ENCODE measurements at places on chromosomes 3 and 15.

DNA sequence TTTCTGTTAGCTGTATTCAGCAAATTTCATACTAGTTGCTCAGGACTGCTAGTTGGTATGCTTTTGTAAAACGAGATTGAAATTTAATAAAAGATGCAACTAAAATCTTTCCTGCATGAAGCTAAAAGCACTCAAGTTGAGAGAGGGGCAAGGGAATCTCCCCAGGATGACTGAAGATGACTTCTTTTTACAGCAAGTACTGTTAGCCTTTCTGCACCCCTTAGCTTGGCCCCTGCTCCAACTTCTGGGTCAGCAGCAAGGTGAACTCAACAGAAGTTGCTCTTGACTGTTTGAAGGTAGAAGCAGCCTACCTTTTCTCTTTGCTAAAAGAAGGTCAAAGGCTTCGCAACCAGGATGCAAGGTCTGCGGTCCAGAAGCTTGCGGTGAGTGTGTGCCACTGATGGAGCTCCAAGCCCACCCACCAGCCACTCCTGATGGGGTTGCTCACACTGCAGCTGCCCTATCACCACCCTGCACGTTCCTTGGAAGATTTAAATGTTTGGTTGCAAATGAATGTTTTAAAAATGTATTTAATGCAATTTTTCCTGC is 32.5 kb downstream of the NME9 start:
- DNase-seq, result no peak

DNA sequence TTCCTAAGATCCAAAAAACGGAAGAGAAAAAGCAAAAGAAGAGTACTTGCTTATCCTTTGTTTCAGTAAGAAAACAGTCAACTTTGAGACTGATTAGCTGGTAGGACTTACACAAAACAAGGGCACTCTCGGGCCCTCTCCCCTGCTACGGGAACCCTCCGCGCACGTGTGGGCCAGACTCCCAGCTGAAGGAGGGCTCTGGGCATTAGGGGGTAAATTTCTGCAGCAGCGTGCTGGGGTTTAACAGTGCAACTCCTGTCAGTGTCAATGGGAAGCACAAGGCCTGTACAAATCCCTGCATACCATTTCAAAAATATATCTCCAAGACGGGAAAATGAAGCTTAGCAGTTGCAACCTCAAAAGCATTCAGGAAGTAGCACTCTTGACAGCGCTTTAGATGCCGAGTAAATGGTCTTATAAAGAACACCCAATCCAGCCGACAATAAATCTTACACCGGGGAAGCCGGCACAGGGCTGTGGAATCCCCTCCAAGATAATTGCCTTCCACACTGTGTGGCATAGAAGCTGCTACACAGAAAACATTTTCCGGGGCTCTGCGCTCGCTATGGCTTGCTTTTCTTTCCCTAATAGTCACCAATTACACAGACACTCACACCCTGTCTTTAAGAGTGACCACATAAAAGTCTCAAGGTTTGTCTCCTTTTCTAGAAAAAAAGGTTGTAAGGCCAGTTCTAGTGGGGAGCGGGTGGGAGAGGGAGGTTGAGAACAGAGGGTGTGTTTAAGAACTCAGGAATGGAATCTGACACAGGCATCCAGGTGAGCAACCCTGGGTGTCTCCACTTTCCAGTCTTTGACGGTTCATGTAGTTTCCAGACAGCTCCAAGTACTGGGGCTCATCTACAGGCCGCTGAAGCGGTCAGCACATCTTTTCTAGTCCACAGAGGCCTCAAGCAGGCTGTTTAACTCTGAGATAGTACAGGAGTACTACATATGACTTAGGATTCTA is 512.7 kb downstream of the FOXP1 start:
- no peak for DNase-seq

DNA sequence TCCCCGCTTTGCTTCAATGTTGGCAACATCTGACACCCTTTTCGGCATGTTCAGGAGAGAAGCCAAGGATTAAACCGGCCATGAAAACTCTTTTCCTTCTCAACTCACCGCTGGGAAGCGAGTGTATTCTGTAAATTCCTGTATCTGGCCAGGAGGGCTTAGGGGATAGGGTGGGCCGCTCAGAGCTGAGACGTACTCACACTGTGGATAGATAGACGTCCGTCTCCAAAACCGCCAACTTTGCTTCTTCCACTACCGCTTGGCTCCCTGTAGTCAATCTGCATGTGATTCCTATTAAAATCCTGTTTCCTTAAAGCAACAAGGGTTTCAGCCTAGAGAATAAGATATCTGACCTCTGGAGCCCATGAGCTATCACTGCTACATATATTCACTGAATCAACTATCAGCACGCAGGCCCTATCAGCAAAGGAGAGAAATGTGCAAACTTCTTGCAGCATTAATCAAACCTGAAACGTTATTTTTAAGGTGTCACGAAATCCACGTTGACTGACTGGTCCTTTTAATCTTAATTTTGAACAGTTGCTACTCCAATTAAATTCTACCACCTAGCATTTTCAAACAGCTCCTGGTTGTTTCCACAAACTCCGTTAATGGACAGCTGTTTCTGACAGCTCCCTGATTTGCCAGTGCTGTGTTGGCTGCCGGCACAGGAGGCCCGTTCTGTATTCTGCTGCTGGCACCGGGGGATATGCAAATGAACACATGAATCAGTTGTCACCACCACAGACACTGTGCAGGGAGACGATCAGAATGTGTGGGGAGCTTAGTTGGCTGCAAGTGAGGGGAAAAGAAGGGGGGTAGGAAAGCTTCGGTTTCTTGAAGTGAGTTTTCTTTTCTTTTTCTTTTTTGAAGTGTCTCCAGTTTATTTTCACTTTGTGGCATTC is 438.9 kb upstream of the ARRDC4 start:
- DNase-seq, result no peak

DNA sequence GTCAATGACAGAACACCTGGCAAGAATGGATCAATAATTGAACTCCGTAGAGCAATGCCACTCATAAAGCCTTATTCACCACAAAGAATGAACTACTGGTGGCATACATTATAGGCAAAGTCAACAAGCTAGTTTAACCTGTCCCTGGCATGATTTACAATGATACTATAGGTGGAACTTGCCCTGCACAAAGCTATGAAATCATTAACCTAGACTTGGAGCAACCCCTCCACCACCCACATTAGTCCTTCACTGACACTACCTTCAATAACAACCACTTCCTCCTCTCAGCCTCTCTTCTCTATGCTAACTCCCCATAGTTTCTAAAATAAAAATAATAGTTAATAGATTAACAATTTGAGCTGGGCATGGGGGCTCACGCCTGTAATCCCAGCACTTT is 54.4 kb downstream of the ACAP2 start:
- no peak for DNase-seq

DNA sequence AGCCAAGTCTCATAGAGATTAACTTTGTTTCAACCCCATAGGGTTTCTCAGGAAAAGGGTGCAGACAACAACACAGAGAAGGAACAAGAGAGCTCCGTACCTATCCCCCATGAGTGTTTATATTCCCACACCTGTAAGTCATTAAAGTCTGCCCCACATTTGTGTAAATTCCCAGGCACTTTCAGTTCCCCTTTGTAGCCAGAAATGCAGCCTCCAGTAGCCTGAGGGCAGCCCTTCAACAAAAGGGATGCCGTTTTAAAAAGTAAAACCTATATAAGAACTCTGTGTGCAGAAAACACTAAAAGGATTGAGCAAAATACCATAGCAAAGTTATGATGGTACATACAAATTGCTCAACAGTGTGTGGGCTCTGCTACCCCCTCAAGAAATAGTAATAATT is 59.7 kb upstream of the TMEM108 start:
- DNase-seq, result no peak

DNA sequence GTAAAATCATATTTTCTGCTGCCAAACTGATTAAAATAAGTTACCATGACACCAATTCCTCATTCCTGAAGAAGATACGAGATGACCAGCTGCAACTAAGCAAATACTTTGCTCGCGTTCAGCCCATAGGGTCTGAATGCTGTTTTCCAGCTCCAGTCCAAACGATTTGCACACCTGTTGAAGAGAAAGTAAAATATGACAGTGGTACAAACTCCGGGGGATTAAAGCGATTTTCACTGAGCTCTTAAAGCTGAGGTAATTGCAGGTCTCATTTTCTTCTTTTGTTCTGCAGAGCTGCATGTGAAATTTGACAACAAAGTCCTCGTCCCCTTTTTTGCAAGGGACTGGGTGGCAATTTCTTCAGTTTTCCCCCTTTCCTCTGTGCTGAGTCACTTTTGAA is 118.4 kb downstream of the NR2F2 start:
- no peak for DNase-seq

- no peak for DNase-seq
Observed at GRCh38 chr3:123765475-123766128, 118.5 kb downstream of the MYLK start.

GRCh38 chr3:150005243-150006112 is 34.8 kb upstream of the PFN2 start:
- DNase-seq, result peak; percentile 29

- DNase-seq, result no peak
Observed at GRCh38 chr3:122918576-122919290, 108.8 kb downstream of the SEMA5B start.

DNA sequence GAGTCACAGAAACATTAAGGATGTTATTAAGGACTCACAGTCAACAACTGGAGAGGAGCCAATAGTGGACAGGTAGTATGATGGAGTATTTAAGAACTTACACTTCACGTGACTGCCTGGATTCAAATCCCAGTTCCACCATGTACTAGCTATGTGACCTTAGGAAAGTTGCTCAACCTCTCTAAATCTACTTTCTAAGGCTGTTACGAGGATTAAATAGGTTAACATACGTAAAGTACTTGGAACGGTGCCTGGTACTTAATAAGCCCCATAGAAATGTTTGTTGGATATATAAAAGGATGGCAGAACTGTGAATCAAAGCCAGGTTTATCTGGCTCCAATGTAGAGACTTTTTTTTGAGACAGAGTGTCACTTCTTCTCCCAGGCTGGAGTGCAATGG is 24.4 kb downstream of the THRB start:
- no peak for DNase-seq

- no peak for DNase-seq
Observed at GRCh38 chr3:177979703-177980102, 556.5 kb upstream of the KCNMB2 start.

- no peak for DNase-seq
Observed at GRCh38 chr3:146928421-146929059, 323.4 kb upstream of the PLSCR5 start.

DNA sequence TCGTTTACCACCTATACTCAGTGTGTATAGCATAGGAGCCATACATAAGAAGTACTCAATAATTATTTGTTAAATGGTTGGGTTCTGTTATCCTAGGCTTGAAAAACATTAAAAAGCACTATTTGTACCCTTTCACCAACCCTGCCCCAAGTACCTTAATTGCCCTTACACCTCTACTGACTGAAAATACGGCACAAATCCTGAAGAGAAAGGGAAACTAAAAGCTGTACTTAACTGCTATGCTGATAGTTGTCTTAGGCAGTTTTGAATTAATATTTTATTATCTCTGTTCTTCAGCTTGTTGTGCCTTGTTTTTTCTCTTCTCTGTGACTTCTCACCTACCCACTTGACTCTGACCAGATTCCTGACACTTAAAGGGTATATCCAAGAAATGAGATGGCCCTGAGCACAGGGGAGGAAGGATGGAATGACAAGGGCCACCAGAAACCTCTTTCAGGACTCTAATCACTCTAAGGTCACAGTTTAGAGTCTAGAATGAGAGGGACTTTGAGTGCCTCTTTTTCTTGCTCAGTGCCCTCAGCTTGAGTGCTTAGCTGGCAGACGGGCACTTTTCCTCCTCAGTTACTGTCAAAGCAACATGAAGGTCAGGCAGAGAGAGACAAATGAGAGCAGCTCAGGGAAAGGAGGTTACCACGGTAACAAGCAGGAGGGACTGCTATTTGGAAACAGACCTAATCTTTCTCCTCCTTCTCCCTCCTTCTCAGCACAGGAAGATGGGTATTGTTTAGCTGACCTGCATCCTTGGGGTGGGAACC is 136.5 kb downstream of the ZNF609 start:
- no peak for DNase-seq

DNA sequence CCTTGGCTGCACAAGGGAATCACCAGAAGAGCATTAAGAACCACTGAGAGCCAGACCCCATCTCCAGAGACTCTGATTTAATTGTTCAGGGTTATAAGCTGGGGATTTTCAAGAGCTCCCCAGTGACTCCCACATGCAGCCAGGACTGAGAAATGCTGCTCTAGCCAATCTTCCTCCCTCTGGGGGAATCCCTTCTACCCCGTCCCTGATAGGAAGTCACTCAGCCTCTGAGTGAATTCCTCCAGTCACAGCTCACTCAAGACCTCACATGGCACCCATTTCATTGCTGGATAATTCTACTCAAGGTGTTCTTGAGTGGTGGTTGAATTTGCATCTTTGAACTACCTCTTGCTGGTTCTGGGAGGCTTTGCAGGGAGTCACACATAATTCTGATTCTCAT is 10.7 kb downstream of the CCR3 start:
- DNase-seq, result no peak

DNA sequence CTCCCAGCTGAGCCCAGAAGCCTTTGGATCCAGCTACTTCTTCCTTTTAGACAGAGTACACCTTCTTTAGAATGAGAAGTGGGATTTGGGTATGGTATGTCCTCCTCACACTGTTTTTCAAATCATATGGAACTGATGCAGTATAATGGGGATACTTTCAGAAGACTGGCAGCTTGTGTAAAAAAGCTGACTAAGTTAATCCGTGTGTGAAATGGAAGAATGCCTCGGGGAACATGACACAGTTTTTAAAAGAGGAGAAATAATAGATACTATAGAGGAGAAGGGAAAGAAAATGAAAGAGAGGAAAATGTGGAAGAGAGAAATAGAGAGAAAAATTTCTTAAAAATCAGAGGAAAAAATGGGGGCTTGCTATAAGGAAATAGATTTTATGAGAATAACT is 47.7 kb downstream of the TUSC7 start:
- no peak for DNase-seq

- no peak for DNase-seq
Observed at GRCh38 chr3:159624616-159625015, 364.0 kb upstream of the IL12A start.

DNA sequence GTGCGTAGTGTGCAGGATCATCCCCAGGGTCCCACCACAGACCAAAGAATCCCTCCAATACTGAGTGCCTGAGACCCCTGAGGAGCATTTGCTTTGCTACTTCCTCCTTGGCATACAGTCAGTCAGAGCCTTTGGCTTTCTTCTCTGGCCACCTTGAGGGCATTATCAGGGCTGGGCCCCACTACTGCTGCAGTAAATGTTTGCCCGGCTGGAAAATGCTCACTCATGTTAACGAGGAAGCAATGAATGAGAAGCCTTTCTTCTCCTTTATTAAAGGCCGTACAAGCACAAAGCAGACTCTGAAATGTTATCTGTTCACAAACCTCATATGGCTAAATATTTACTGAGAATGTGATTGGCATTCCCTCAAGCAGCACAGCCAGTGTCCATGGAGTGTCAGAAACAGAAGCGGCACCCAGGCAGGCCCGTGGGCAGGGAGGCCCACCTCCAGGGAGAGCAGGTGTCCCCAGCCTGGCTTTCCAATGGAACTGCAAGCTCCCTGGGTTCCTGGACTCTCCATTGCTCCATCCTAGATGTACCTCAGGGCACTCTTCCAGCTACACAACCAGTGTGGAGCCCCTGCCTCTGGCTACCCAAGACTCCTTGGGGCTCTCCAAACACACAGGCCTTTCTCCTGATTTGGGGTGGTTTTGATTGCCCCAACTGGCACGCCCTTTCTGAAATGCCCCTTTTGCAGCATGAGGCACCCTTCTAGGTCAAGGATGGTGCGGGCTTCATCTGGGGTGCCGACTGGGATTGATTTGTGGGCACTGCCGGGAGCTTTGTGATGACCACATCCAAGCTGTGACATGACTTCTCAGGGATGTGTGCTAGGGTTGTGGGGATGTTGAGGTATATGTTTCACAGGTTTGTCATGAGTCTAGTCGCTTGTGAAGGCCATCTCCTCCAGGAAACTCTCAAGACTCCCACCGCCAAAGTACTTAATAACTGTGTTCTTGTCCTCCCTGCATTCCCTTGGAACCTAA is 195.6 kb downstream of the FAM43A start:
- DNase-seq, result no peak
